Hippocampal formation (tissue), 2 donors: ENCODE measurements at places on chromosomes 12 and 14.

GRCh38 chr14:58238252-58239243 is 6.1 kb upstream of the PSMA3 start:
- peak; percentile 3 for DNase-seq

- DNase-seq = no peak
These were observed 35.7 kb upstream of the PNMA1 start for GRCh38 chr14:73749706-73750530.

- peak; percentile 68 for DNase-seq
These were observed 67.6 kb downstream of the FOXN3 start for GRCh38 chr14:89349171-89350008.

DNA sequence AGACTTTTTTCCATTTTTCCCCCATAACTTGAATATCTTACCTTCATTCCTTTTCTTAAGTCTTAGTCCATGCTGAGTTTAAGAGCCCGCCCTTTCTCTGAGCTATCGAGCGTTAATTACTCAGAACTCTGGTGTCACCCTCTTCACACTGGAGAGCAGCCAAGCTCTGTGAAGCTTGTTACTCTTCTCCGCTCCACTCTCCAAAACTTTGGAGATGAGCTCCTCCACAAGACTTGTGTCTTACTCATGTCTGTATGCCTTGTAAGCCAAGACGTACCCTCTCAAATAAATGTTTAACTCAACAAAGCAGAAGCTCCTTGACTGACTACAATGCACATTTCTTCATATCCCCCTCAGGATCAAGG is 54.7 kb downstream of the DICER1 start:
- DNase-seq = no peak

GRCh38 chr14:49447540-49448107 is 138.6 kb downstream of the RPS29 start:
- DNase-seq = no peak

DNA sequence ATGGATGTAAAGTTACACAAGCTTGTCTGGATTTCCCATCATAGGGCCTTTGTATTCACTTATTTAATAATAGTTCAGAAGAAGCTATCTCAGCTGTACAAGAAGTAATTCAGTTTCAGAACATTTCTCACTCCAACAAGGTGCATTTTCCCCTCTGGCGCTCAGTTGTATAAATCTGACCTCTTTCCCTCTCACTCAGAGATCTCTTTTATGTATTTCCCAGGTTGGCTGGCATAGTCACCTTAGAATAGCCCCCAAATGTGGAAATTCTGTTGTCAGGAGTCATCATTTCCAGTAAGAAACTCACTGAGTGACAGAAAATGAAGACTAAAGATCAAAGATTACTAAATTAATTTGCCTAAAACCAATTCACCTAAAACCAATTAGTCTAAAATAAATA is 11.2 kb downstream of the AJUBA start:
- no peak for DNase-seq

- DNase-seq = no peak
These were observed 37.7 kb downstream of the TAOK3 start for GRCh38 chr12:118334939-118335567.

DNA sequence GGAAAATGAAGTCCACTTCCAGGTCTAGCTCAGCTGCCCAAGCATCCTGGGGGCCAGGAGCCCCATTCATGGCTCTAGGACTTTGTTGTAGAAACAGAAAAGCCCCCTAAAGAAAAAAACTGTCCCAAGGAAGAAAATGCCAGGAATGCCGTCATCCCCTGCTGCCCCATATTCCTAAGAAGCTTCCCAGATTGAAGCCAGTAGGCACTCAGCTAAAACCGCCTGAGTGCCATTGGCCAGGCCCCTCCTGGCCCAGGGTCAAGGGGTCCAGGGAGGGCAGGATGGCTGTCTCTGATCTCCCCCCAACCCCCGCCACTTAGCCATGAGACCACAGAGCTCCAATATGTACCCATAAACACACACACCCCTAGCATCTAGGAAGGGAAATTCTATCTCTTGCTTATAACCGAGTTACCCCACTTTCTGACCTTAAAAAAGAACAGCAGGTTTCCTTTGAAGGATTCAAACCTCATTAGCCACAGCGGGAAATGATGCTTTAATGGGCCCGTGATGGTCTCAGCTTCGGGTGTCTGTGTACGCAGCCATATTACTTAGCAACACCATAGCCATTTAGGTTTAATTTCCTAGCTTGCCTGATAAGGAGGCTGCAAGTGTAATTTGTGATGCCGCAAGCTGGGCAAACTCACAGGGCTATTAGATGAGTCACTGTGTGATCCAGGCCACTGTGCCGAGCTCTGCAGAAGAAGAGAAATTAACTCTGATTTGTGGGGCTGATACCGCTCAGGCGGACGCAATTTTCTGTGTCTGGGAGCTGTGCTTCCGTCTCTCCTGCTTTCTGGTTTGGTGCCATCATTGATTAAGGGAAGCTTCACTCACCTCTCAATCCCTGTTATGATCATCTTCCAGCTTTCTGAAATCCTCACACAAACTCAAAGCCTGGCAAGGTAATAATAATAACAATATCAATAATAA is 84.2 kb downstream of the GCH1 start:
- DNase-seq = no peak
